Osteocyte (in vitro differentiated cells): ENCODE measurements at places on chromosomes 5 and 9. TPM values are rescaled to one million over a fixed set of nuclear protein-coding genes. Genes with fewer than 3 reads are reported as not detected.

- no peak for DNase-seq
- H3K4me3 ChIP-seq: peak overlapping the region; percentile 84
- H3K27ac ChIP-seq: peak overlapping the region; percentile 24
- H3K4me1 ChIP-seq: peaks cover 16% of the 10 kb centered on the region
- H3K36me3 ChIP-seq: no peaks in the 10 kb centered on the region
- H3K27me3 ChIP-seq: peaks cover 2% of the 10 kb centered on the region
Observed at GRCh38 chr5:149732324-149733128, 2.4 kb downstream of the PPARGC1B start.

PCDHA1 gene
- not detected in 2 replicates for total RNA-seq

DNA sequence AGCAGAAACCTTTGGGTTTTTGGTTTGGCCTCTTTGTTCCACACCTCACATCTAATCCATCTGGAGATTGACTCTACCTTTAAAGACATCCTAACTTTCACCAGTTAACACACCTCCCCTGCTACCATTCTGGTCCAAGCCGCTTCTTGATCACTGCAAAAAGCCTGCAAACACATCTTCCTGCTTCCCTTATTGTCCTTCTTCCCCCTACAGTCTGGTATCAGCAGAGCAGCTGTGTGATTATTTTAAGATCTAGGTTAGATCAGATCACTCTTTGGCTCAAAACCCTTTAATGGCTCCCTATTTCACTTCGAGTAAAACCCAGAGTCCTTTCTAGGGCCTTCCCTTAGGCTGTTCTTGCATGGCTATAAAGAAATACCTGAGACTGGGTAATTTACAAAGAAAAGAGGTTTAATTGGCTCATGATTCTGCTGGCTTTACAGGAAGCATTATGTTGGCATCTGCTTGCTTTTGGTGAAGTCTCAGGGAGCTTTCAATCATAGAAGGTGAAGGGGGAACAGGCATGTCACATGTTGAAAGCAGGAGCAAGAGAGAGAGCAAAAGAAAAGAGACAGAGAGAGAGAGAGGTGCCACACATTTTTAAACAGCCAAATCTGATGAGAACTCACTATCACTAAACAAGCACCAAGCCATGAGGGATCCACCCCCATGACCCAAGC lies 1.5 kb upstream of the TEX10 start:
- no peak for DNase-seq
- H3K36me3 ChIP-seq: peaks cover 2% of the 10 kb centered on the region
- H3K4me3 ChIP-seq: peak overlapping the region; percentile 52

GRCh38 chr5:54616031-54616430 lies 98.5 kb downstream of the SNX18 start:
- H3K27ac ChIP-seq: no peak overlapping the region
- no peaks in the 10 kb centered on the region for H3K27me3 ChIP-seq
- H3K4me1 ChIP-seq: peaks cover 15% of the 10 kb centered on the region
- DNase-seq: no peak
- H3K4me3 ChIP-seq: no peak overlapping the region

STC2 gene
- 334 and 341 TPM in 2 replicates for total RNA-seq

DNA sequence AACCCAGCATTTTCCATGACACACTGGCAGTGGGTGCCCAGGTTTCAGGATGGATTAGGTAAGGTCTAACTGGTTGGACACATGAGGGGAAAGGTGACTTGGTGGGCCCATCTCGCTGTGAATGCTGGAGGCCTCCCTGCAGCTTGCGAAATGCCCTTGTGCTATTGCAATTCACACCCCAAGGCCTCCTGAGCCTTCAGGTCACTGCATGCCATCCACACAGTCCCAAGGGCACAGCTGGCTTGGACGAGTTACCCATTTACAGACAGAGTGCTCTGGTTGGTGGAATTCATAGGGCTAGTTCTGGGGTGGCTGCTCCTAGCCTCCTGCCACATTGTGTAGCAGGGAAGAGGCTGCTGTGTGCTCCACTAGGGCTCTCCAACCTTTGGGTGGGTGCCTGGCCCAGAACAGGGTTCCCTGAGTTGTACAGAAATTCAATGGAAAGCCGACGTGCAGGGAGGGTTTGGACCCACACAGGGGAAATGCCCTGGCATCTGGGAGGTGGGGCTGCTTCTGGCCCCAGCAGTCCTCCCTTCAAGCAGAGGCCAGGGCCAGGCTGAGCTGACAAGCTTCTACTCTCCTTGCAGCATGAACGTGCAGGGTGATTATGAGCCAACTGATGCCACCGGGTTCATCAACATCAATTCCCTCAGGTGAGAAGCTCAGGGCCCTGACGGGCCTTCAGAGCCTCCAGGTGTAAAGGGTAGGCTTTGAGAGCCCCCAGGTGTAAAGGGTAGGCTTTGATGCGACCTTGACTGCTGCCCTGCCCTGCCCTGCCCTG lies 54.3 kb downstream of the ASS1 start:
- no peaks in the 10 kb centered on the region for H3K4me1 ChIP-seq
- no peak for DNase-seq
- no peaks in the 10 kb centered on the region for H3K27me3 ChIP-seq
- no peak overlapping the region for H3K27ac ChIP-seq
